Activated CD4-positive, alpha-beta T cell treated with anti-CD3 and anti-CD28 coated beads, Interleukin-2, amount 50 U/mL, for 24 hours (primary cell): ENCODE measurements at places on chromosomes 3 and 15.

DNA sequence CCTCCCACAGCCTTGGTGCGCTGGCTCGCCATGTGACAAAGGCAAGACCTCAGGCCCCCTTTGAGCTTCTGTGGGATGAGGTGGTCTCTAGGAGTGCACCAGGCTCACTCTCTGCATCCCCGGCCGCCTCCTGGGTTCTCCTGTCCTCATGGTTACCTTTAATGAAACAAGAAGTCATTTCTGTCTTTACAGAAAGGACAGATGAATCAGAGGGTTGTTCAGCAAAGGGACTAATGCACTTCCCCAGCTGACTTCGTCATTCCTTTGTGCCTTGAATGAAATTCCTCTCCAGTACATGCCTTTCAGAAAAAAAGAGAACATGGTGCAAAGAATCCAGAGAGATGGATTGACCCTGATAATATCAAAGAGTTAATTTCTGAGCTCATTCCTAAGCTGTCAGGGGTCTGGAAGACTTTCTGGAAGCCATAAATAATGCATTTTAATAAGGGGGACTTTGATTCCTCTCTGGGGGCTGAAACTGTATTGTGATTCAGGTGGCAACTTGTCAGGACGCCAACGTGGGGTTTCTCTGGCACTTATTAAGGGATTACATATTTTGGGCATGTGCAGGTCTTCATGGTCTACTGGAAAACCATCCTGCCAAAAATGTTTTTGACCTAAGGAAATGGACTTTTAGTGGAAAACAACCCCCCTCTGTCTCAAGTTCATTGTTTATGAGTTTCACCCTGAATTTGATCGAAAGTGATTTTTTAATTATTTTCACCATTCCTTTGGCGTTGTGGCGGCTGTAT, 122.7 kb downstream of the FBLN2 start:
- no peak for DNase-seq

- no peak for DNase-seq
Measured at GRCh38 chr15:38648121-38648843, 83.7 kb upstream of the RASGRP1 start.

DNA sequence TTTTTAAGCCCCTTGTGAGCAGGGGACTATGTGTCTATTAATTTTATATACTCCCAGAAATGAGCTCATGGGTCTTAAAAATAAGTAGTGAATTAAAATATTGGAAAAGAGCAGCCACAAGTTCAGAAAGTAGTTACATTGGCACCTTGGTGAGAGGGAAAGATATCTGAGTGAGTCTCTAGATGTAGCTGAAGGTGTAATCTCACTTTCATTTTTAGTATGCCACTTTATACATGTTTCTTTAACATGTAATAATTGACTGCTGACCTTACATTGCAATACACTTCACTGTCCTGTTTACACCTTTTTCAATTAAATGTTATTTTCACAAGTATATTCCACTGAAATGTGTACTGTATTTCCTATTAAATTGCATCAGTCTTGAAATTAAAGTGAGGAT, 12.1 kb upstream of the PAK6 start:
- no peak for DNase-seq

DNA sequence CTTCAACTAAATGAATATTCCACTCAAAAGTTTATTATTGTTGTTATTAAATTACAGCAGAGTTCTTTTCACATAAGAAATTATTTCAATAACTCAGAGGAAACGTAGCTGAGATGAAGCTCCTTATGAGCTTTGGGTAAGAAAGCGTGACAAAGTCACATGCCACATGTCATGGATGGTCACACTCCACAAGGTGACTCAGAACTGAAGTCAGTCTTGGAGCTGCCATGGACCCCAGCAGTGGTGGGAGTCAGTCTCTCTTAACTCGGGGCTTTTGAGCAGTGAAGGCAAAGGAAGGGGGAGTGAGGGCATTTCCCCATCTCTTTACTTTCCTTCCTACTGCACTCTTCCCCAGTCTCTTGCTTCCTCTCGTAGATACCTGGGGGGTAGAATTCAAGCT, 87.5 kb upstream of the FAM3D start:
- DNase-seq, result no peak

DNA sequence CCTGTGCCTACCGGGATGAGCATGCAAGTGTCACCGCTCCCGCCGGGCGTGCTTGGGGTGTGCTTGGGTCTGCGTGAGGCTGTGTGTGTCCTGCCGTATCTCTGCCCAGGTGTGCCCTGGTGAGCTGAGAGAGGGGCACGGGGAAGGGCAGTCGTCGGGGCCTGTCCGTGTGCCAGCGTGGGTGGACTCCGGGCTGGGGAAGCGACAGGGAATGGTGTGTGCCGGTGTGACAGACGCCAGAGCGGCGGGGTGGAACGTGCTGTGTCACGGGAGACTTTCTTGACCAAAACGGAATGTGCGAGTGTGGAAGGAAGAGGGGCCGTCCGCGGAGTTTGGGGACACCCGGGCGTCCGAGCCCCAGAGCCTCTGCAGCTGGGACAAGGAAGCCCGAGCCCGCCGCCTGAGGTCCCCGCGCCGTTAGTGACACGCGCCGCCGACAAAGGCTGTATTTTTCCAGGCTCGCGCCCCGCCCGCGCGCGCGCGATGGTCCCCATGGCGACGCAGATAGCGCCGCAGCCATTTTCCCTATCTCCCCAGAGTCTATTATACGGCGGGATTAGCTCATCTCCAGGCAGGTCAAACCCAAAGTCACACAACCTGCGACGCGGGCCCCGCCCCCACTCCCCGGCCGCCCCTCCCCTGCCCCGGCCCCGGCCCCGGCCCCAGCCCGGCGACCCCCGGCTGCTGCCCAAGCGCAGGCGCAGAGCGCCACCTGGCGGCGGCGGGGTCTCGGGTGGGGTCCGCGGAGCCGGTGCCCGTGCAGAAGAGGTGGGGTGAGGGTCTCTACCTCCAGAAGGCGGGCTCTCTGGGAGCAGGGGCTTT, 4.5 kb upstream of the GATA2 start:
- no peak for DNase-seq

DNA sequence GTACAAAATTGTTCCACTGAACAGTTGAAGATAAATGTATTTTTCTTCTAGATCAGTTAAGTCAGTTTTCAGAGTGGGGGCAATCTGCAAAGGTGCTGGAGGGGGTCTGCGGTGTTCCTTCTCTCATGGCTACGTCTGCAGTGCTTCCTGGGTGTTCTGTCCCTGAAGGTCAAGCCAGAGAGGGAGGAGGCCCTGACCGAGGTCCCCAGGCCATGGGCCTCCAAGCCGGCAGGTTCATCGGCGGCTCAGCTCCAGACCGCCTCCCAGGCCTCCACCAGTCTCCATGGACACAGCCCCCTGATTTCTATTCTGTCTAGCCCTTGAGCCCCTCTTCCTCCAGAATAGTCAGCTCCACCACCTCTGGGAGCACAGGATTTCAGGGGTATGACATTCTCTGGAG, 28.5 kb upstream of the TSEN2 start:
- no peak for DNase-seq

- no peak for DNase-seq
Measured at GRCh38 chr3:181383760-181384159, 328.0 kb upstream of the SOX2 start.

DNA sequence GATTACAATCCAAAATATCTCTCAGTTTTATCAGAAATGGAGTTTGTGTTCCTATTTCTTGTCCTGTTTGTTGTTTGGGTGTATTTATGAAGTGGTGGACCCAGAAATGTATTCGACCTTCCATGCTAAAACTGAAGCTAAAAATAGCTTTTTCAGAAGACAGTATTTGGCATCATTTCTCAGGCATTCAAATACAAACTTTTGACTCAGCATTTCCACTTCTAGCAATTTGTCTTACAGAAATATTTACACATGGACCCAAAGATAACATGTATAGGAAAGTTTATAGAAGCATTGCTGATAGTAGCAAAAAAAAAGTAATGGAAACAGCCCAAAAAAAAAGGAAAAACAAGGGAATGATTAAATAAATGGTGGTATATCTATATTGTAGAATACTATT, 156.3 kb downstream of the HCN4 start:
- no peak for DNase-seq

- no peak for DNase-seq
Measured at GRCh38 chr3:110021659-110022058, 684.3 kb upstream of the DPPA4 start.

- DNase-seq, result no peak
Measured at GRCh38 chr3:45712434-45713110, 23.4 kb downstream of the SACM1L start.

- no peak for DNase-seq
Measured at GRCh38 chr3:59245859-59246501, 196.2 kb upstream of the CFAP20DC start.

DNA sequence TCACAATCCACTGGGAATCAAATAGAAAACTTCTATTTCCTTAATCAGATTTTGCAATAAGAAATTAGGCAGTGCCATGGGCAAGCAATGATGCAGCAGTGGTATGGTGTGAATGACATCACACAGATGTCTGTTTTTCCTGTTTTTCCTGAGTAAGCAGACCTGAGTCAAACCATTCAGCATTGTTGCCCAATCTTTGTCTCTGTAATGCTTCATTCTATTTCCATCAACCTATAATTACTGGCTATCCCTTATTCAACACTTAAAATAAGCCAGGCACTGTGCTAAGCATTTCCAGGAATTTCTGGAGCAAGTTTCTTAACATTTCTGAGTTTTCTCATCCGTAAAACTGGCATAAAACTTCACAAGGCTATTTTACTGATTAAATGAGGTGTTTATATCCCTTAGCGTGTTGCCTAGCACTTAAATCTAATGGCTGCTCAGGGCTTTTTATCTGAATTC, 11.3 kb upstream of the OXSR1 start:
- no peak for DNase-seq
